Occipital lobe (tissue), 3 donors: ENCODE measurements at places on chromosomes 13 and 19.

GRCh38 chr19:46472592-46472991, 1.2 kb upstream of the PNMA8A start:
- DNase-seq = no peak

GRCh38 chr19:14119644-14120496, 2.3 kb upstream of the PRKACA start:
- no peak for DNase-seq

DNA sequence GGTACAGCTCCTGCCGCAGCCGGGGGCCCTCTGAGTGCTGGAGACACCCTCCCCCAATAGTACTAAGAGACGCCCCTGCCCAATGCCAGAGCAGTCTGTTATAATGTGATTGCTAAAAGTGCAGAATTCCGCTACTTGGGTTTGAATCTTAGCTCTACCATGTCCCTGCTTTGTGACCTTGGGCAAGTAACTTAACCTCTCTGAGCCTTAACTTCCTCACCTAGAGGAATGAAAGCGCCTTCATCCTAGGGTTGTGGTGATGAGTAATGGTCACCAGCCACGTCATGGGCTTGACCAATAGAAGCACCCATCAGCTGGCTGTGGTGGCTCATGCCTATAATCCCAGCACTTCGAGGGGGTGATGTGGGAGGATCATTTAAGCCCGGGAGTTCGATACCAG, 6.5 kb downstream of the PLEKHG2 start:
- no peak for DNase-seq

DNA sequence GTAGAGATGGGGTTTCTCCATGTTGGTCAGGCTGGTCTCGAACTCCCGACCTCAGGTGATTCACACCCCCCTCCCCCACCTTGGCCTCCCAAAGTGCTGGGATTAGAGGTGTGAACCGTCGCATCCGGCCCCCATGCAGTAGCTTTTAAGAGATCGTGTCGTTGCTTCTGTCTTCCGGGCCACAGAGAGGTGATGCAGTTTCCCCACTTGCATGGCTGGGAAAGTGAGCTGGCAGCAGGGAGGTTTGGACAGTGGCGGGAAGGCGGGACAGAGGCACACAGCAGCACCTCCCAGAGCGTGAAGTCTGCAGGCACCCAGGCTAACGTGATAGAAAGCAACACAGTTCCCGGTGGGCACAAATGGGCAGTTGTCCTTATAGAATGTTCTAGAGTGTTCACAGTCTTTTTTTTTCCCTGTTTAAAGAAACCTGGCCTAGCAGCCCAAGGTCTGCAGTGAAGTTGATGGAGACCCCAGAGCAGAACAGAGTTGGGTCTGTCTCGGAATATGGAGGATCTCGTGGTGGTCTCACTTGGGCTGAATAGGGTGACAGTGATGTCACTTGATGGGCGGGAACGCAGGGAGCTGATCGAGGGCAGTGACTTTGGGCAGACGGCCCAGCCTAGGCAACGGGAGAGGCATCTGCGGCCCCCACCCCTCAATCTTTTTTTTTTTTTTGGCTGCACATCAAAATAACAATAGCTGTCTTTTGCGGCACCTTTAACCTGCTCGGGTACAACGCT, 4.9 kb downstream of the UHRF1 start:
- DNase-seq = no peak

GRCh38 chr19:49059053-49059452, 1.5 kb upstream of the CGB7 start:
- no peak for DNase-seq

DNA sequence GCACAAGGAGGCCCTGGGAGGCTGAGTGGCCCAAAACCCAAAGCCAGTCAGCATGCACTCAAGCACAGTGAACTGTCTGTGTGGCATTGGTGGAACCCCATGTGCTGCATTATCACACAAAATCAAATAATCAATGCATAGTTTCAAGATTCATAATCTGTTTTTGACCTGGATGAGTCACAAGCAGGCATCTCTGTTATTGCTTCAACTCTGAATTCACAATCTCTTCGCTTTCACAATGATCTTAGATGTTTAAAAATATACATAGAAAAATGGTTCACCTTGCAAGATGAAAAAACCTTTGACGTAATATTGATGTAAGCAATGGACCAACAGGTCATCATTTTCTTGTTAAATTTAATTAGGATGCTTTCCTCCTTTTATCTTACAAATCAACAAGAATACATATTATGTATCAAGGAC, 455.4 kb downstream of the IRS2 start:
- no peak for DNase-seq

- no peak for DNase-seq
These were observed 214.7 kb downstream of the SLITRK1 start for GRCh38 chr13:83667606-83668005.

DNA sequence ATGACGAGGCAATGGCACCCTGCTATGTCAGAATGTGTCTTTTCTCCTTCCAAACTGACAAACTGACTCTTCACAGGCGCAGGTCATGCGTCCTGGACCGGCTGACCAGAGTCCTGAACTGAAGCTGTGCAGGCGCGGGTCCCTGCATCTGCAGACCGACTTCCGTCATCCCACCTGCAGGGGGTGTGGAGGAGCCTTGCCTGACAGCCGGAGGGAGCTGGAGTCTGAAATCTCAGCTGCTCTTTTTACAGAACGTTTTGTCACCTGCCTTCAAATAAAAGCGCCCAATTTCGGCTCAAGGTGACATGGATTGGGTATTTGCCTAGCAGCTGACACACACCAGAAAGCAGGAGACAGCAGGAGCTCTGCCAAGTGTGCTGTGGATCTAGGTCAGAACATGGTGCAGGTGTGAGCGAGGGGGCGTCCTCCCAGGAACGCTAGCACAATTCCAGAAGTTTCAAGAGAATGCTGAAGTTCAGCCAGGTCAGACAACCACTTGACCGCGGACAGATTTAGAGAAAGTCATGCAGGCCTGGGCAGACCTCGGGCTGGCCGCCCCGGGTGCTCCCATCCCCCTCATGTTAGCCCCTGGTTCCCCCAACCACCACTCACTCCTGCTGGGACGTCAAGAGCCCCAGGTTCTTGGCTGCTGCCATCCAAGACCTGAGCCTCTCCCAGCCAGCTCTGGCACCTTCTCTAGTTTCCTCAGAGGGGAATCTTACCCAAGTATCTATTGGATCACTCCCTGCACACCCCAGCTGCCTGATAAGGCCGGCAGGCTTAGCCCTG, 32.8 kb downstream of the ELL start:
- DNase-seq = no peak
